ENCODE measurements at places on chromosomes 16 and 17. TPM values are rescaled to one million over a fixed set of nuclear protein-coding genes. Genes with fewer than 3 reads are reported as not detected.

Gene CBX1
- 77.3 TPM for total RNA-seq

Gene KRTAP4-12
- total RNA-seq = not detected

Gene SPATA32
- total RNA-seq = under 0.01 TPM

Gene REXO5
- total RNA-seq = 5.4 TPM

Gene EPN3
- not detected for total RNA-seq

Gene ODAD4
- 0.56 TPM for total RNA-seq

Gene MYH1
- total RNA-seq = not detected

Gene KRT23
- not detected for total RNA-seq

Gene TP53TG3F
- total RNA-seq = not detected

Gene ANKRD13B
- 5.4 TPM for total RNA-seq

Gene CHRNE
- 0.56 TPM for total RNA-seq

Gene KRT39
- 0.28 TPM for total RNA-seq

Gene C17orf107
- total RNA-seq = 2.5 TPM

Gene ITGB3
- 81.9 TPM for total RNA-seq

Gene GINS2
- total RNA-seq = 17.1 TPM

Gene SLC13A5
- not detected for total RNA-seq

Gene CPPED1
- total RNA-seq = 7.0 TPM

Gene KREMEN2
- total RNA-seq = under 0.01 TPM

Gene CCL23
- not detected for total RNA-seq

Gene DRC3
- total RNA-seq = 0.38 TPM

Gene RNF135
- 8.2 TPM for total RNA-seq

Gene IL17C
- total RNA-seq = not detected

Gene ARHGAP44
- 4.8 TPM for total RNA-seq

Gene KRTAP9-8
- total RNA-seq = not detected

Gene TEX14
- under 0.01 TPM for total RNA-seq
